ENCODE measurements at places on chromosomes 1 and 21. TPM values are rescaled to one million over a fixed set of nuclear protein-coding genes. Genes with fewer than 3 reads are reported as not detected.

Gene CRABP2
- total RNA-seq, result 0.71 TPM

Gene EPHA2
- total RNA-seq, result not detected

Gene WNT3A
- not detected for total RNA-seq

Gene PRR9
- not detected for total RNA-seq

Gene DYNLT5
- total RNA-seq, result not detected

Gene PARS2
- total RNA-seq, result 2.7 TPM

All from activated naive CD4-positive, alpha-beta T cell treated with anti-CD3 and anti-CD28 coated beads, Interleukin-2, amount 10 ng/mL, durations not matched to agents 5 hours and 36 hours (primary cell).